Left kidney (tissue), 8 donors: ENCODE measurements at places on chromosomes 11 and 22. TPM values are rescaled to one million over a fixed set of nuclear protein-coding genes. Genes with fewer than 3 reads are reported as not detected.

The BARX2 gene
- polyA plus RNA-seq = 1.0 TPM

GRCh38 chr11:70057080-70057479, 21.0 kb upstream of the ANO1 start:
- DNase-seq = peak; percentile 24

DNA sequence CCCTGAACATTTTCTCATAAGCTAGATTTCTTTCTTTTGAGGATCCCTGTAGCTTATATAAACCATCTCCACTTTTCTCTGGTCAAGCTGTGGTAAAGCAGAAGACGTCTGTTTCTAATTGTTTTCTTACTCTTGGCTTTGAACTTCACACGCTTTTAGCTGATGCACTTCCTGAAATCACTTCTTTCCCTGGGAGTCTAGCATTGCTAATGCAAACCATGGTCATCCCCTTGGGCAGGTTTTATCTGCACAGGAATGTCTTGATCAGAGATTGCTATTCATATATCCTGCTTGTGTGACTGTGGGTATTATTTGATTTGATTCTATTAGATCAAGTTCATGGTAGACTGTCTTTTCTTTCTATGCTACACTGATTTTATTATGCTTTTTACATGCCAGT, 199.2 kb upstream of the POU2AF2 start:
- no peak for DNase-seq

DNA sequence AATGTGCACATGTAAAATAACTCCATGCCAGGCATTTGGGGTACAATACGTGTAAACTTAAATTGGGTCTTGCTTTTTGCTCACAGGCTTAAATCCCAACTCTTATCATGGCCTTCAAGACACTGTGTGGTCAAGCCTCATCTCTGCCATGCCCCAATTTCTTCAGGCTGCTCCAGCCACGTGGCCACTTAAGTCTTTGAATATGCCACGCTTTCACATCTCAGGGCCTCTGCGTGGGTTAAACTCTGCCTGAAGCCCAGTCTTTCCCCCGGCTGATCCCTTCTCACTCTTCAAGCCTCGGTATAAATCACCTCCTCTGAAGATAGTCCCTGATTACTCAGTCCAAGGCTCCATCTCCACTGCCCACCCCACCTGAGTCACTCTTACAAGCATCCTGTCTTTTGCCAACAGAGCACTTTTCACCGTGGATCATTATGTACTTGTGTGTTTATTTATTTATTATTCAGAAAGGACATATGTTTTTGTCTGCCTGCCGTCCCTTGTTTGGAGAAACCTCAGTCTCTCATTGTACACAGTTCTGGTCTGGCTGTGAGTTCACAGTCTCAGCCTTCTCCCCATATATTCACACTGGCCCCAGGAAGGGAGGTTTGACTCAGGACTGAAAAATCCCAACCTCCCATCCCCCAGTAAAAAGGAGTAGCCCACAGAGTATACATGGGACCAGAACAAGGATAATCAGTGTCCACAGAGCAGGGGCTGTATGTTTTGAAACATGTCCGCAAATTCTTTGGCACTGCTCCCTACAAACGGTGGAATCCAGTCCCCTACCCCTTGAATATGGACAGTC, 344.7 kb downstream of the MN1 start:
- DNase-seq = no peak

- DNase-seq = no peak
Measured at GRCh38 chr11:46845440-46845739, 690 bp downstream of the CKAP5 start.

GRCh38 chr22:40651057-40651456, 14.5 kb upstream of the MRTFA start:
- no peak for DNase-seq

The ZNRF3 gene
- polyA plus RNA-seq = 30.5 TPM

The GRIK4 gene
- polyA plus RNA-seq = 1.3 TPM

DNA sequence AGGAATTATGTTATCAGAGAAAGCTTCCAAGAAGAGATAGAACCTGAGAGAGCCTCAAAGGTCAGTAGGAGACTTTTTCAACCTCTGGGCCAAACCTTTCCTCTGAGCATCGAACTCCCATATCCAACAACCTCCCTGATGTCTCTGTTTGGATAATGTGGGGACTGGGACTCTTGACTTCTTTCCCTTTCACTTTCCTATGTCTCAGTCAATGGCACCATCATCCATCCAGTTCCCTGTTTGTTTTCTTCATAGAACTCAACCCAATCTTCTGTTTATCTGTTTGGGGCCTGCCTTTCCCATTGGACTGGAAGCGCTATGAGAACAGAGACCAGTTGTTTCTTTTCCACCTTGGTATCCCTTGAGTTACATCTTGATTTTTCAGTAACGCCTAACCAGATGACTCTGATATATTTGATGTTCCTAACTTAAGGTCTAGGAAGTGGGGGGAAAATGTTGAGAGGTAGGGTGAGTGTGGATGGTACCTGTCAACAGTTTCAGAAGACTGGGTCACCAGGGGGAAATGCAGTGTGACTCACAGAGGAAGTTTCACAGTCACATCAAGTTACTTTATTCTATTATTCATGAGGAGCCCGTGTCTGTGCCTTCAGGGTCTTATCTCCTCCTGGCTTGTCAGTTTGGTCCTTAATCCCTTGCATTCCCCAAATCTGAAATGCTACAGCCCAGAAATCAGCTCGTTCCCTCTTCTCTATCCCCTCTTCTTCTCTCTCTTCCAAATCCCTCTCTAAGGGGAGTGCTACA, 4.5 kb upstream of the KCNE3 start:
- DNase-seq = no peak

The NXPE1 gene
- 0.10 TPM for polyA plus RNA-seq

- DNase-seq = no peak
Measured at GRCh38 chr11:9065607-9066432, 25.6 kb downstream of the SCUBE2 start.

DNA sequence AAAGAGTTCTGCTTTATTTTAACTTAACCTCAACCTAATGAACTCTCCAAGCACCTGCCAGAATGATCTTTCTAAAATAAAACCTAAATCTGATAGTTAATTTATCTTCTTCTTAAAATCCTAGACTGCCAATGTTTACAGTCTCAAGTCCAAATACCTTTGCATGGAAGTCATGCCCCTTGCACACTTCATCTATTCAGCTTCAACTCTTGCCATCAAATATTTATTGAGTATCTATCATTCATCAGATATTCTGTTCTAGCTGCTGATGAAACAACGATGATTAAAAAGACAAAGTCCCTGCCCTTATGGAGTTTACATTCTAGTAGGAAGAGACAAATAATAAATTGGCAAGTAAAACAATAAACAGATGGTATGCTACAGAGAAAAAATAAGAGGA, 101.7 kb downstream of the APOL5 start:
- no peak for DNase-seq

The CCDC34 gene
- 29.8 TPM for polyA plus RNA-seq

DNA sequence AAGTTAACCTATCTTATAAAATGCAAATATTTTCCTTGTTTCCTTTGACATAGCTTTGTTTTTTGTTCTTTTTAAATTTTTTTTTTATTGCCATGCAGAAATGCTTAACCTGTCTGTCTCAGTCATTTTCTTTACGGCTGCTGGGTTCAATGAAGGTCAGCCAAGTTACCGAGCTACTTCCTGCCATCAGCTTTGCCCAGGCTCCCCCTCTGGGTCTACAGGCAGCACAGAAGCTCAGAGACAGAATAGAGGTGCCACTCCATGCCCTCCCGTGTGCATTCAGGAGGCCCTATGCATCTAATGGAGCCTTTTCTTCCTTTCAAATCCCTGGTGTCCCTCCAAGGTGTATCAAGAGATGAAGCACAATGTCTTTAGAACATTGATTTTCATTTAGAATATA, 411.0 kb upstream of the NARS2 start:
- no peak for DNase-seq

GRCh38 chr11:2366276-2366675, 10.8 kb upstream of the CD81 start:
- no peak for DNase-seq

GRCh38 chr22:27757928-27758525, 43.5 kb downstream of the MN1 start:
- DNase-seq = no peak
